Endothelial cell of umbilical vein (primary cell): ENCODE measurements at places on chromosomes 4 and X. TPM values are rescaled to one million over a fixed set of nuclear protein-coding genes. Genes with fewer than 3 reads are reported as not detected.

GRCh38 chr4:132642016-132642817 is 506.9 kb upstream of the PCDH10 start:
- peak; percentile 74 for DNase-seq

SHOX gene
- polyA plus RNA-seq = not detected in 2 replicates

DNA sequence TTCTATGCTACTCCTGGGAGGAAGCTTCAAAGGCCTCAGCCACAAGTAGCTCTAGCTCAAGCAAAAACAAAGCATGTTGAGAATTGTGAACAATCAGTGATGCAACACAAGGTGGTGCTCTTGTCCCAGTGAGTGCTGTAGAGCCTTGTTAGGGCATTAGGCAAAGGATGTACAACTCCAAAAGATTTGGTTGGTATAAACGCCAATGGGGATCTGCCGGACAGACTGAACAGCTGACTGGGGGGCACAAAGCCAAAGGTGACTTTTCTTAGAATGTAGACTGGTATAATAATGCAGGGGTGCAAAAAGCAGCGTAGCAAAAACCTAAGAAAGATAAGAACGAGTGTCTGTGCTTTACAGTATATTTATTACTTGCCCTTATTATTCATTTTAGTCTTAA is 62.6 kb upstream of the ALB start:
- peak; percentile 34 for DNase-seq

DNA sequence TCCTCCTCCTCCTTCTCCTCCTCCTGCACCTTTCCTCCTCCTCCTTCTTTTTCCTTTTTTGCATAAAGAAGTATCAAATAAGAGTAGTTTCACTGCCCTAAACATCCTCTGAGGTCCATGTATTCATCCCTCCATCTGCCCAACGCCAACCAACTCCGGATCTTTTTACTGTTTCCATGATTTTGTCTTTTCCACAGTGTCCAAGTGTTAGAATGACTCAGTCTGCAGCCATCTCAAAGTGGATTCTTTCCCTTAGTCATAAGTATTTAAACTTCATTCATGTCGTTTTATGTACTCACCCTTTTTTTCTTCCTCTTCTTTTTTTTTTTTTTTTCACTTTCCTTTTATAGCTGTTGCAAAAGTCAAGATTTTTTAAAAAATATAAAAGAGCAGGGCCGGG is 12.9 kb downstream of the CSF2RA start:
- no peak for DNase-seq

DNA sequence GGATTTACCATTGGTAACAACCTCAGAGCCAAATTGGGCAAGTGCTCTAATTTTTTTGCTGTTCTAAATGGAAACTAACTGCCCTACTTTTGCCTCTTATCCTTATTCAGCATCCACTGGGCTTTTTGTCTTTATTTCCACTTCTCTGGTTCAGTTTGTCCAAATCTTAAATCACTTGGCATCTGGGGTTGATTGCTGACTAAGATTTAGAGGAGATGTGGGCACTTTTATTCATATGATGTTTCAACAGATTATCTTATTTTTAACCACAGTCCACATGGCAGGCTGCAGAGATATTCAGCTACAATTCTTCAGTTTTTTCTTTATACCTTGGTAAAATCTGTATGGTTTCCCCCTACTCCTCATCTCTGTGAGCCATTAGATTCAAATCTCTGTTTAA is 1161.4 kb upstream of the PCDH7 start:
- DNase-seq = no peak

CXCR3 gene
- not detected in 2 replicates for polyA plus RNA-seq

- DNase-seq = no peak
Observed at GRCh38 chr4:85598936-85599335, 124.0 kb downstream of the ARHGAP24 start.
